Globus pallidus (tissue), 1 donor: ENCODE measurements at places on chromosomes 5 and 9.

DNA sequence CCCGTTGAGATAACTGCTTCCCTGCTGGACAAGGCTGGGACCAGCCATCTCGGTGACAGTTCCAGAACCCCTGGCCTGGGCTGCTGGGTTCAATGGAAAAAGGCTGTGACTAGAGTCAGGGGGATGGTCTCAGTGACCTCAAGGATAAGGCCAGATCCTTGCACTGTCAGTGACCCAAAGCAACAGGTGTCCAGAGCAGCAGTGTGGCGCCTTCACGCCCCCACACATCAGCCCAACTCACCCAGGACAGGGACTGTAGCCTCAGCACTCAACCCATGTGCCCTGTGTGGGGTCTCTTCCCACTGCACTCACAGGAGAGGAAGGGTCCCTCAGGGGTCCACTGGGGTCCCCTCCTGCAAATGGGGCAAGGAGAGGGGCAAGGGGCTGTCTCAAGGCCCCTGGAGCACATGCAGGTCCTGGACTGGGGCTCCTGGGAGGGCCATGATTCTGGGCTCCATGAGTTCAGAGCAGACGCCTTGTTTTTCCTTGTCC lies 698 bp upstream of the LCN2 start:
- no peak for DNase-seq

DNA sequence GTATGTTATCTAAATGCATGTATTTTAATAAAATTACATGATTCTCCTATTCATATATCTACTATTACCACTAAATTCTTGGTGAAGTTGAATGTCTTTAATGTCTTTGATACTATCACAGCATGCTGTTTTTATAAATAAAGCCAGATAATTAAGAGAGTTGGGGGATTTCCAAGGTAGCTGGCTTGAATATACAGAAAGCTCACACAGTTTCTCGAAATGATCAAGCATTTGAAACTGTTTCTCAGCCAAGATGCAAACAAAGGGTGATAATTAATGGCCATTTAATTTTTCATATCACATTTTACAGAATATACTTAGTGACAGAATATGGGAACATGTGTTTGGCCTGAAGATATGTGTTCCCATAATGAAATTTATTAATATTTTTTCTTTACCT lies 145.6 kb upstream of the CDH12 start:
- no peak for DNase-seq

- DNase-seq = no peak
Observed at GRCh38 chr5:1297243-1297642, 2.4 kb upstream of the TERT start.

DNA sequence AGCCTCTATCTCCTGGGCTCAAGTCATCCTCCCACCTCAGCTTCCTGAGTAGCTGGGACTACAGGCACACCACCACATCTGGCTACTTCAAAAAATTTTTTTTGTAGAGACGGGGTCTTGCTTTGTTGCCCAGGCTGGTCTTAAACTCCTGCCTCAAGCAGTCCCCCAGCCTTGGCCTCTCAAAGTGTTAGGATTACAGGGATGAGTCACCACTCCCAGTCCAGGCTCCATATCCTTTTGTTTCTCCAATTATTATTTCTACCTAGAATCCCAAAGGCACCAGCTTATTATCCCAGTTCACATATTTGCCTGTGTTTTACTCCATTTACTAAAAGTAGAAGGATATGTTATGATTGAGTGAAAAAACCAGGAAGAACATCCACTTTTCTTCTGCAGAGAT lies 84.9 kb downstream of the TEK start:
- no peak for DNase-seq

- DNase-seq = no peak
Observed at GRCh38 chr5:600886-601541, 11.1 kb upstream of the CEP72 start.

DNA sequence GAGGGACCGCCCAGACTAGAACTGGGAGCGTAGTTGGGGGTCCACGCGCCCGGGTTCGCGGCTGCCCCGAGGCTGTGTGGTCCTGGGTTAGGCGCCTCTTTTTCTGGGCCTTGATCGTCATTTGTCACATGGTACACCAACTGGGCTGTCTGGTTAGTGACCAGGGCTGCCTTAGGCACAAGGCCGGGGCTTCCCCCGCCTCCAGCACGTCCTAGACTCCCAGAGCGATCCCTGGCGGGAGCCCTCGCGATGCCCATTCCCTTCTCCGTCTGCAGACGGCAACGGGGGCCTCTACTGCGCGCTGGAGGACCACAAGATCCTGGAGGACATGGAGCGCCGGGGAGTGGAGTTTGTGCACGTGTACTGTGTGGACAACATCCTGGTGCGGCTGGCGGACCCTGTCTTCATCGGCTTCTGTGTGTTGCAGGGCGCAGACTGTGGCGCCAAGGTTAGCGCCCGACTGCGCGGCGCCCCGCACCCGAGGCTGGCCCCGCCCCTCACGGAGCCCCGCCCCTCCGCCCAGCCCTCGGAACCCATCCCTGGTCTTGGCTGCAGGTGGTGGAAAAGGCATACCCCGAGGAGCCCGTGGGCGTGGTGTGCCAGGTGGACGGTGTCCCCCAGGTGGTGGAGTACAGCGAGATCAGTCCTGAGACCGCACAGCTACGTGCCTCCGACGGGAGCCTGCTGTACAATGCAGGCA lies 1.5 kb downstream of the UAP1L1 start:
- no peak for DNase-seq

- no peak for DNase-seq
Observed at GRCh38 chr9:92736563-92737215, 27.9 kb downstream of the BICD2 start.

- DNase-seq = no peak
Observed at GRCh38 chr5:101929628-101930027, 366.5 kb downstream of the SLCO4C1 start.

DNA sequence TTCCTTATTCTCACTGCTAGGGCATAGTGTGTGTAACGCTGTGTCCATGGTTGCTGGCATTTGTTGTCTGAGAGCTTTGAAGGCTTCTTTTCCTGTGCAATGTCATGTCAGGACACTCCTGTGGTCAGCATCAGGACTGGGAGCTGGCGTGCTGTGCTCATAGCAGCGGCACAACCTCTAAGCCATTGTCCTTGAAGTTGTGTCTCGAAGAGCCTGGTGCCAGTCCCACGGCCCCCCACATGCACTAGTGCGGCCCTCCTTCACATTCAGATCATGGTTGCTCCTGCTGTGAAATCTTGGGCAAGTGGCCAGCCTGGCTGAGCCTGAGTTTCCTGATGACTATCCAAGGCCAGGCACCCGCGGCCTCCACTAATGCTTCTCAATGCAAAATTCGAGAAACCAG lies 32.4 kb downstream of the PDZD2 start:
- DNase-seq = peak; percentile 55

DNA sequence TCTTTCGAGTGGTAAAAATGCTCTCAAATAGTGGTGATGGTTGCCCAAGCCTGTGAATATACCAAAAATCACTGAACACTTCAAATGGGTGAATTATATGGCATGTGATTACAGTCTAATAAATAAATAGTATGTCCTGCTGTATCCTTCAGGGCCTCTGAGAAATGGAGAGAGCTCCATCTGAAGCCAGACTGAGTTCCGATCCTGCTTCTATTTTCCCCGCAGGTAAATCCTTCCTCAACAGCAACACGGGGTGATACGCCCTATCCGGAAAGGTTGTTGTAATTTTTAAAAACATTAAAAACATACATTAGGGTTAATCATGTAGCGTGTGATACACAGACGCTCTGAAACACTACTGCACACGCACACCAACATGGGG lies 695 bp upstream of the SNAPC3 start:
- DNase-seq = no peak

DNA sequence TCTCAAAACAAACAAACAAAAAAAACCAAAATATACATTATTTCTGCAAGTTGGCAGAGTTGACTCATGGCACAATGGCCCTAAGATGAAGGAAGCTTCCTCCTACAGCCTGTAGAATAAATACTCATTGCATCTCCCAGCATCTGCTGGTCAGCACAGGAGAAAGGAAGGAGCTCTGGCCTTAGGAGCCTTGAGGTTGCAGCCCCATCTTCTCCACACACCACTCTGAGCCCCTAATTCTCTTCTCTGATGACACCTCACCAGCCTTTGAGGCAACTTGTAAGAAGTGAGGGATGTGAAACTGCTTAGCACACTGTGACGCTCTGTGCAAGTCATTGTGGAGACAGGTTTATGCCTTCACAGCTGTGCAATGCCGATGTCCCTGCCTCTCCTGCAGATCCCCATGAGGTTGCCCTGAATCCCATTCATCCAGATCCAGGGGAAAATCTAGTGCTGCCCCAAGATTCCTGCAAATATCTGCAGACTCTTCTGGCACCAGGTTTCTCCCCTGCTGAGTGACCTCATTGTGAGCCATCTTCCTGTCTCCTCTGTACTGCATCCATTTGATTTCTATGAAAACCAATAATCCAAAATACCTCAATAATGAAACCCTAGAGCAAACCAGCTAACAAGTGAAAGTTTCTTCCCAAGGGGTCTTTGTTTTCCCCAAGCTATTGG lies 65.3 kb upstream of the TGFBR1 start:
- no peak for DNase-seq

DNA sequence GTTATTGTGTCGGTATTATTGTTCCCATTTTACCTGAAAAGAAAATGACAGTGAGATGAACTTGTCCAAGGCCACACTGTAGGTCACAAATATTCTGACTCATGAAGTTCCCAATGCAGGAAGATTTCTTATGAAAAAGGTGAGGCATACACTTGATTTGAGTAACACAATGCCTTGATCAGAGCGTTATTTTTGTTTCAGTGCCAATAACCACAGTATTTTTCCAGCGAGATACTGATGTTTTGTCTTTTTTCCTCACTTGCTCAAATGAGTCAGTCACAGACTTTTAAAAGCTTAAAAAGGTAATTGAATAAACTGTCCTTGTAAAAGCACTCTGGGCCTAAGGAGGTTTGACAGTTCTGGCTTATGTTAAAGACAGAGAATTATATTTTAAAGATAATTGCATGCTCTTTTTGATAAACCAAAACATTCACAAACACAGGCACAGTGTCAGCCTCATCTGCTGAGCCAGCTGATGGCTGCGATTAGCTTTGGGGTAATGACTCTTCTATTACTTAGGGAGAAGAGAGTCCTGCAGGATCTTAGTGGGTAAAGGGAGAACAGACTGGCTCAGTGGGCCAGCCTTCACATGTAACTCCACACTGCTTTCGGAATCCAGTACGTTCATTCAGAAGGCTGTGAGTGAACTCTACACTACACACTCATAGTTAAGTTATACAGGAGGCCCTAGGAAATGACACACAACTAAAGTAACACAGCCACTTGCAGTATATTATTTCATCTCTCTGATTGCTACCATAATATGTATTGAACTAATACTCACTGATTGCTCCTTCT lies 165.5 kb upstream of the CD180 start:
- no peak for DNase-seq
